ENCODE measurements at places on chromosomes 7 and 10.

- no peaks in the 10 kb centered on the region for H3K27me3 ChIP-seq
- DNase-seq = no peak
- H3K36me3 ChIP-seq = peaks cover 42% of the 10 kb centered on the region
- no peak overlapping the region for H3K27ac ChIP-seq
Observed at GRCh38 chr7:1158203-1159126, 1.5 kb downstream of the ZFAND2A start.

GRCh38 chr7:71784180-71784579 is 628.0 kb downstream of the CALN1 start:
- H3K4me3 ChIP-seq = no peak overlapping the region
- H3K36me3 ChIP-seq = no peaks in the 10 kb centered on the region
- DNase-seq = no peak
- H3K4me1 ChIP-seq = no peaks in the 10 kb centered on the region

DNA sequence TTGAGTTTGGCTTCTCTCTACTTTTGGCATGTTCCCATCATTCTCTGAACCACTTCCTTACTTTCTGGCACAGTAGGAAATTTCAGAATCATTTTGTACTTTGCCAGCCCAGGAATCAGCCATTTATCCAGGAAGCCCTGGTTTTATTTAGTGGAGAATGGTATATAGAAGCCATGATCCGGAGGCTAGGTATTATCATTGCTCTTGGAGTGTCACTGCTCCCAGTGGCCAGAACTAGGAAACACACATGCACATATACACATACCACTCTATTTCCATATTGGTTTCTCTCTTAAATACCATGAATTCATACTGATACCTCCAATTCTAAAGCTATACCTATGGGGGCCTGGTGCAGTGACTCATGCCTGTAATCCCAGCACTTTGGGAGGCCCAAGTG is 36.3 kb downstream of the SUFU start:
- no peaks in the 10 kb centered on the region for H3K27me3 ChIP-seq
- no peak overlapping the region for H3K27ac ChIP-seq
- DNase-seq = no peak

- H3K36me3 ChIP-seq = no peaks in the 10 kb centered on the region
- H3K4me1 ChIP-seq = no peaks in the 10 kb centered on the region
- DNase-seq = peak; percentile 70
- peak overlapping the region; percentile 46 for H3K4me3 ChIP-seq
Observed at GRCh38 chr10:80535671-80536360, 1.9 kb upstream of the SH2D4B start.

DNA sequence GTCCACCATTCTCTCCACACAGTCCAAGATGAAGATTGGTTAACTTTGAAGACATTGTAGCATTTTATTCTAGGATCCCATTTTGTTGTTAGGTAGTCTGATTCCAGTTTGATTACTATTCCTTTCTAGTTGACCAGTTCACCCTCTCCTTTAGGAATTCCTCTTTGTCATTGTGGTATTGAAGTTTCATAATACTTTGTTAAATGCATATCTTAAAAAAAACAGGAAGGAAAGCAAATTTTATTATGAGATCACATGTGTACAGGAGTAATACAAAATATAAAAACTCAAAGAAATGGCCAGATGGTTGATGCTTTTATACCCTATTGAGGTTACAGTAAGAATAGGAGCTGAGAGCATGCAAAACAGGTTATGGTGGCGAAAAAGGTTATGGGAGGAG is 15.5 kb upstream of the SEMA3C start:
- H3K36me3 ChIP-seq = no peaks in the 10 kb centered on the region
- H3K27me3 ChIP-seq = no peaks in the 10 kb centered on the region
- no peak for DNase-seq
- H3K4me1 ChIP-seq = no peaks in the 10 kb centered on the region
- no peak overlapping the region for H3K4me3 ChIP-seq

GRCh38 chr10:104387130-104387888 is 33.7 kb downstream of the CFAP58 start:
- H3K4me1 ChIP-seq = no peaks in the 10 kb centered on the region
- H3K36me3 ChIP-seq = no peaks in the 10 kb centered on the region
- H3K27ac ChIP-seq = no peak overlapping the region

- no peaks in the 10 kb centered on the region for H3K4me1 ChIP-seq
- no peak for DNase-seq
- no peak overlapping the region for H3K4me3 ChIP-seq
- H3K27me3 ChIP-seq = no peaks in the 10 kb centered on the region
- H3K36me3 ChIP-seq = no peaks in the 10 kb centered on the region
Observed at GRCh38 chr10:1187855-1188557, 131.8 kb downstream of the WDR37 start.

GRCh38 chr10:50623663-50624412 is at the start of gene SGMS1:
TSS of gene SGMS1 (minus strand) at chr10:50623956. CDS start at chr10:50344114, 279,842 bp downstream.
- H3K27me3 ChIP-seq = no peaks in the 10 kb centered on the region
- peaks cover 12% of the 10 kb centered on the region for H3K4me1 ChIP-seq
- peak; percentile 25 for DNase-seq
- peak within 1 kb of the TSS; percentile 72 for H3K4me3 ChIP-seq

GRCh38 chr10:58336242-58336641 is 1.4 kb downstream of the UBE2D1 start:
- H3K27me3 ChIP-seq = no peaks in the 10 kb centered on the region
- no peaks in the 10 kb centered on the region for H3K4me1 ChIP-seq
- peak overlapping the region; percentile 96 for H3K4me3 ChIP-seq
- H3K36me3 ChIP-seq = no peaks in the 10 kb centered on the region

DNA sequence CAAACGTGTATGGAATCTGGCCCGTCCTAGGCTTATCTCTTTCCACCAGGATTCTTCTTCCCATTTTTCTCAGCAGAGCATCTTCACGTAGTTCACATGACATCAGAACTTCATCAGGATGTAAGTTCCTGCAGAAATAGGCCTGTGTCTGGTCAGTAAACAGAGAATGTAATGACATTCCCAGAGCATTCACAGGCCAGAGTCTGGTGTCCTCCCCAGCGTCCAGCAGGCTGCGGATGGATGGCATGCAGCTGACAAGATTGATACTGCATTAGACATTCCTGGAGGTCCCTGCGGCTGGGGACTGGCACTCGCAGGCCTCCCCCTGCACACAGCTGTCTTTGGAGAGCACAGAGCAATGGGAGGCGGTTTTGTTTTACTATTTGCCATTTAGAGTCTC is 28.7 kb downstream of the MGMT start:
- H3K36me3 ChIP-seq = peaks cover 3% of the 10 kb centered on the region
- H3K4me3 ChIP-seq = no peak overlapping the region
- H3K27ac ChIP-seq = no peak overlapping the region

DNA sequence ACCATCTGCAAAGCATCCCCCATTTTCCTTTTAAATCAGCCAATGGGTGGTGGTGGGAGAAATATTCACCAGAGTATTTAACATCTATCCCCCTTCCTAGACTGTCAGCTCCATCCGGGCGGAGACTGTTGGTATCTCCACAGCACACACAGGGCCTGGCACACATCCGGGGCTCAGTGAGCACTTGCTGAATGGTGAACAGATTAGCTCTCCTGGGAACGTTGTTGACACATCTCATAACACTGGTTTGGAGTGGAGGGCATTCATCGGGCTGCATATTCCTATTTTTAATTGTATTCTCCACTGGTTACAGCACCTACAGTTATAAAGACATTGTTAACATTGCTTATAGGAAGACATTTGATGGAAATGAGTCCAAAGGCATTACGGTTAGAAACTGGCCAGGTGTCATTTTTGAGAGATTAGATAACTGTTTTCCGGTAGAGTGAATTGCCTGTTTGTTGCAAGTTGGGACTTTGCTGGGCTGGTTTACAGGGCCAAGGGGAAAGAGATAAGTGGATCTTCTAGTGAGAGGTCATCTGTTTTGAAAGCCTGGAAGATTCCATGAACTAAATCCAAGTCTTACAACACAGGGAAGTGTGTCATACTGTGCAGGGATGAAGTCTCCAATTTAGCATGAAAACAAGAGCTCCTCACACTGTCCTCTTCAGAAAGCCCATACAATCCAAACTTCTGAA is 101.8 kb downstream of the EGFR start:
- H3K4me1 ChIP-seq = no peaks in the 10 kb centered on the region
- H3K27me3 ChIP-seq = no peaks in the 10 kb centered on the region
- H3K27ac ChIP-seq = no peak overlapping the region
- DNase-seq = no peak
- no peaks in the 10 kb centered on the region for H3K36me3 ChIP-seq
- H3K4me3 ChIP-seq = no peak overlapping the region

GRCh38 chr10:75403939-75404814 is 2.6 kb upstream of the ZNF503 start:
- peak overlapping the region; percentile 95 for H3K4me3 ChIP-seq
- peak overlapping the region; percentile 98 for H3K27ac ChIP-seq
- no peak for DNase-seq
- H3K4me1 ChIP-seq = peaks cover 5% of the 10 kb centered on the region

DNA sequence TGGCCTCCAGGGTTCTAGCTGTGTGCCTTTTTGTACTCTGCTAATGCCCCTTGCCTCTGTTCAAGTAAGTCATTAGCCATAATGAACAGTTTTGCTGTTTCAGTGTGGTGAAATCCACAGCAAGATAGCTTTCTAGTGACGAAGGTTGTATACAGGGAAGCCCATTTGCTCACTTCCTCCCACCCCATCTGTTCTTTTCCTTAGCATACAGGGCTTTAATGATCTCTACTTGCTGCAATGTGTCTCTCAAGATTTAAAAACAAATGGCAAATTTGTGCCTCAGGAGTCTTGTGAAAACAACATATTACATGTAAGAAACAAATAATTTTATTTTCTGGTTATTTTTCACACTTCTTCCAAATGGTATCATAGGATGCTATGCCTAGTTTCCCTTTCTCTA is 243.2 kb downstream of the CDK14 start:
- H3K36me3 ChIP-seq = no peaks in the 10 kb centered on the region
- peaks cover 3% of the 10 kb centered on the region for H3K4me1 ChIP-seq
- no peak overlapping the region for H3K4me3 ChIP-seq
- H3K27me3 ChIP-seq = no peaks in the 10 kb centered on the region
- DNase-seq = no peak

GRCh38 chr10:79601939-79602338 is 8.8 kb upstream of the SFTPA1 start:
- no peak for DNase-seq
- H3K36me3 ChIP-seq = no peaks in the 10 kb centered on the region
- no peak overlapping the region for H3K4me3 ChIP-seq
- no peaks in the 10 kb centered on the region for H3K4me1 ChIP-seq

All from ascending aorta (tissue), 2 donors.